Activated naive CD4-positive, alpha-beta T cell treated with anti-CD3 and anti-CD28 coated beads for 36 hours (primary cell): ENCODE measurements at places on chromosomes 12 and 14.

DNA sequence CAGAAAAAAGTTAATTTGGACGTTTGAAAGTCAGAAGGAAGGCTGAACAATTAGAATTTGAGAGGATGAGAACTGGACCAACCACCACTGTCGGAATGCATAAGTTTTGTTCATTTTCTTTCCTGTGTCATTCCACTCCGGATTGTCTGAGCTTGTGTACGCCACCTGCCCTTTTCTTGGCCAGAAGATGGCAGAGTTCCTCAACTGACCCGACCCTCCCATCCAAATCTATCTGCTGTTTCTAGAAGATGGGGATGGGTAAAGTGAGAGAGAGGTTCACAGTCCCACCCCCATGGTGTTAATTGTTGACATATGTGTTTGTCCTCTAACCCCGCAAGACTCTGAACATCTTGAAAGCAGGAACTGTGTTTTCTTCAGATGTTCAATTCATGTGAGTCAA lies 388.0 kb downstream of the VRK1 start:
- DNase-seq: peak; percentile 54

DNA sequence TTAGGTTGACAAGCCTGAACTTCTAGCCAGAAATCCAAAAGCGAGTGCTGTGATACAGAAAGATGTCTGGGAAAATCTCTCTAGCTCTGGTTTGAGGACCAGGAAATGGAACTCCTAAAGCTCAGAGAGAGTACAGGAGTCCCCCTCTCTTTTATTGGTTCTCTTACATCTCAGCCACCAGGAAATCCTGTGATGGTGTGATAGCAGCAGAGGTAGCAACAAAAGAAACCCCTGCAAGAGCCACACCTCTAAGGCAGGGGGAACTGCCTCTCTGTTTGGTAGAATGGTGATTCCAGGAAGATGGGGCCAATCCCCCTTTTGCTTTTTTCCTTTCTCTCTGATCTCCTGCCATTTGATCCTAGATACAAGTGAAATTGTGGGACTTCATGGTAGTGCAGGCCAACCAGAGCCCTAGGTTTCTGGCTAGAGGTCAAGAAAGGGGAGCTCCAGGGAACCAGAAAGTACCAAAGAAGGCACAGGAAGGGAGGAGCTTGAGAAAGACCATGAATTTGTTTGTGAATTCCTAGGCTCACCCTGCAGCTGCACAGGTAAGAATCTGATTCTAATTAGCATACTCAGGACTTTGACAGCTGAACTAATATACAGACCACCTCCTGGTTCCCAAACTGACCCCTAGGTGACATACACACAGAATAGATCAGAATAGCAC lies 88.5 kb downstream of the PAPLN start:
- peak; percentile 13 for DNase-seq

- DNase-seq: peak; percentile 25
These were observed 193.6 kb upstream of the NUDT4 start for GRCh38 chr12:93183940-93184671.

- peak; percentile 64 for DNase-seq
These were observed 82.6 kb downstream of the LRRC74A start for GRCh38 chr14:76908834-76909233.

- DNase-seq: no peak
These were observed 601.9 kb downstream of the GALC start for GRCh38 chr14:87391066-87391465.

DNA sequence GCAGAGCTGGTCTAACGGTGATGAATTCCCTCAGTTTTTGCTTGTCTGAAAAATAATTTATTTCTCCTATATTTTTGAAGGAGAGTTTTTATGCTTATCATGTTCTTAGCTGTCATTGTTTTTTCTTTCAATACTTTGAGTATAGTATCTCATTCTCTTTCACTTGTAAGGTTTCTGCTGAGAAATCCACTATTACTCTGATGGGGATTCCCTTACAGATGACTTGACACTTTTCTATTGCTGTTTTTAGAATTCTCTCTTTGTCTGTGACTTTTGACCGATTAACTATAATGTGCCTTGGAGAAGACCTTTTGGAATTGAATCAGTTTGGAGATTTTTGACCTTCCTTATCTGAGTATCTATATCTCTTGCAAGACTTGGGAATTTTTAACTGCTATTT lies 139.6 kb downstream of the PRKD1 start:
- no peak for DNase-seq
